Gastroesophageal sphincter (tissue), 4 donors: ENCODE measurements at places on chromosomes 2 and 18. TPM values are rescaled to one million over a fixed set of nuclear protein-coding genes. Genes with fewer than 3 reads are reported as not detected.
A peak's percentile ranks its signal among the peaks of the same experiment; 100 is the strongest.

Gene ARHGAP25
- 4.2 TPM for total RNA-seq

- peak; percentile 36 for ATAC-seq
Observed at GRCh38 chr2:62672601-62673000, 32.9 kb upstream of the EHBP1 start.

- peak; percentile 59 for ATAC-seq
Observed at GRCh38 chr2:26033270-26033817, 540 bp upstream of the RAB10 start.

DNA sequence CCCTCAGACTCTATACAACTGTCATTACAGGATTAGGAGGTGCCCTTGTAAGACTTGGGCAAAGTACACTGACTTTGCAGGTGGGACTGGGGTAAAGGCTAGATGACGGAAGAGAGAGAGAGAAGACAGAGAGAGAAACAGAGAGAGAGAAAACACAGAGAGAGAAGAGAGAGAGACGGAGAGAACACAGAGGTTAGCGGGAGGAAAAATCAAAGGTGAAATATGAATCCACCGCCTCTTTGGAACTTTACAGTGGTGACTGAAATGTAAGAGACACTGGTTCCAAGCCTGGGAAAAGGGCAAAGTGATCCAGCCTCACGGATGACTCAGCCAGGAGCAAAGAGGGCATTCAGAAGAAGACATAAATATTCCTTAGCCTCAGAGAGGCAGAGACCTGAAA is 25.1 kb upstream of the CAB39 start:
- ATAC-seq, result no peak

DNA sequence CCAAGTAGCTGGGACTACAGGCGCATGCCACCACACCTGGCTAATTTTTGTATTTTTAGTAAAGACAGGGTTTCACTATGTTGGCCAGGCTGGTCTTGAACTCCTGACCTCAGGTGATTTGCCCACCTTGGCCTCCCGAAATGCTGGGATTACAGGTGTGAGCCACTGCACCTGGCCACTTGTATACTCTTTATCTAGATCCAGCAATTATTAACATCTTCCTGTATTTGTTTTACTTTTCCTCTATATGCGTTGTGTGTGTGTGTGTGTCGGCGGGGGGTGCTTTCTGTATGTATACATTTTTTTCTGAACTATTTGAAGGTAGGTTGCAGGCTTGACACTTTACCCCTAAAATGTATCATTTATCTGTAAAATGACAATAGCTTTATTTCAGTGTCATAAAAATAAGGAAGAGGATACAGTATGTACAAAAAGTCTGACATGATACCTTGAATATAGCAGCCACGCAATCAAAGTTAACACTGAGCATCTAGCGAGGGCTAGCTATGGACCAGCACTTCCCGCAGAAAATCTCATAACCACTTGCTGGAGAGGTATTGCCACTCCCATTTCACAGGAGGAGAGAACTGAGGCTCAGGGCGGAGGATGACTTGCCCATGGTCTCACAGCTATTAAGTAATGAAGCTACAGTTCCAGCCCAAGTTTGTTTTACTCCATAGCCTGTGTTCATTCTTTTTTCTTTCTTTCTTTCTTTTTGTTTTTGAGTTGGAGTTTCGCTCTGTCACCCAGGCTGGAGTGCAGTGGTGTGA is 251.3 kb downstream of the MYCN start:
- ATAC-seq, result no peak

DNA sequence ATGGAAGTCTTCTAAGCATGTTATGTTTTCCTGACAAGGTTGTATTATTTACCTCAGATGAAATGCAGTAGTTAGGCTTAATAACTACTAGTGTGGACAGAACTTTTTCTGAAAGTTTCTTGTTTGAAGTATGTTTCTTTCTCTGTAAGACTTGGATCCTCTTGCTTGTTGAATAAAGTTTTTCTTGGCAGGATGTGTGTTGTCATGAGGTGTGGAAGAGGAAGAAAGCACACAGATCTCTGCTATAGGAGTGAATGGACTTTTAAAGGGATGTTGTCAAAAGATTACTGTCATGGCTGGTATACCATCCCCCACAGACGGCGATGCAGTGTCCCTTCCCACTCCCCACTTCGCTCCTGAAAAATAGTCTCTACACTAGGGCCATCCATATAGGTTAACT is 2.6 kb downstream of the CAB39 start:
- ATAC-seq, result no peak

- ATAC-seq, result no peak
Observed at GRCh38 chr2:178450524-178450773, 526 bp downstream of the PRKRA start.

DNA sequence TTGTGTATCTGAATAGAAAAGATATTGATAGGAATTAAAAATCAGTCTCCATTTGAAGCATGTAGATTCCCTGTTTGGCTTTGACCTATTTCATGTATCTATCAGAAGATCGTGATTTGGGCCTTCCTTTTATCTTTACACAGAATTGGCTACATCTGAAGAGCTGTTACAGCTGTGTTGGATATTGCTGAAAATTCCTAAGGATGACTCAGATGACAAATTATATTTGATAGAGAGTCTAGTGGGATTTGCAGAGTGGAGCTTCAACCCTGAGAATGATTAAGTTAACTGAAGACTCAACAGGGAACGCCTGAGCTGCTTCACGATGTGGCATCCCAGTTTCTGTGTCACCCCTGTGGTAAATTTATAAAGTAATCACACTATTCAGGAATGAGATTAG is 4.9 kb upstream of the COL3A1 start:
- peak; percentile 52 for ATAC-seq

DNA sequence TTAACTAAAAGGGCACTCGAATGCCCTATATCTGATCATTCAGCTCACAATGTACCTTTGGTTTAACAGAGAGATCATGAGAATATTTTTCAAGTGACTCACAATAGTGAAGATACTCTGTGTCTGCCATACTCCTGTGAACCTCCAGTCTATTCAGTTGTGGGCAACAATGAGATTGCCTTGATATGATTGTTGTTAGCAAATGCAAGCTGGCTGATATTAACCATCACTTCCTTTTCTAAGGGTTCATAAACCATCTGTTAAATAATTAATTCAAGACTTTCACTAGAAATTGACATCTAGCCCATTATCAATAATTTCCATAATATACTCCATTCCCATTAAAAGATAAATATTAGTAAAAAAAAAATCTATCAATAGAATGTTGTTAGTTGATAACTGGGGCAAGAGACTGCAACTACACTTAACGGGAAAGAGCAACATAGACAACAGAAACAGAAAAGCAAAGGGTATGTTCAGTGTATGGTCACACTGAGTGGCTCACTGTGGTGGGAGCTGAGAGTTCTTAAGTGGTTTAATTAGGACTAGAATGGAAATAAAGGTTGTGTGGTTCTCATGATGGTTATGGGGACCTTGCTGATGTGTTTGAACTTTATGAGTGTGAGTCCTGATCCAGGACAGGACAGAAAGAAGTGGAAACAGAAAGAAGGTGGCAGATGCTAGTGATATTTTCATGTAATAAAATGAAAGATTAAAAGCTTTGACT is 11.9 kb downstream of the IL18RAP start:
- no peak for ATAC-seq

DNA sequence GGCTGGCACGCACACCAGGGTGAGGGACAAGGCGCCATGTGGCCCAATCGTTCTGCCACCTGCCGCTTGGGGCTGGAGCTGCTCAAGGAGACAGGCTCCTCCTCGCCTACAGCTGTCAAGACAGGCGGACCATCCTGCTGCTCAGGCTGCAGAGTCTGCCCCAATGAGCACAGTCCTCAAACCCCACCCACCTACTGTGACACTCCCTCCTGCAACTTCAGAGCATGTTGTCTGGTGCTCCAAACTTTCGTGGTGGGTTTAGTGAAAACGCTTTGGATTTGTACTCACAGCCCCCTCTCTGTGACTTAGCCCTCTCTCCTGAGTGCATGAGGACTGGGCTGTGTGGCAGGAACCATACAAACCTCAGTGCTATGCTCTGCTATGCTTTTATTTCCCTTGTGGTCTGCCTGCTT is 23.2 kb upstream of the SLC35F6 start:
- no peak for ATAC-seq

GRCh38 chr2:105375001-105375561 is 23.8 kb downstream of the FHL2 start:
- peak; percentile 75 for ATAC-seq

GRCh38 chr2:89763581-89764485 is 1072.4 kb downstream of the RPIA start:
- no peak for ATAC-seq

DNA sequence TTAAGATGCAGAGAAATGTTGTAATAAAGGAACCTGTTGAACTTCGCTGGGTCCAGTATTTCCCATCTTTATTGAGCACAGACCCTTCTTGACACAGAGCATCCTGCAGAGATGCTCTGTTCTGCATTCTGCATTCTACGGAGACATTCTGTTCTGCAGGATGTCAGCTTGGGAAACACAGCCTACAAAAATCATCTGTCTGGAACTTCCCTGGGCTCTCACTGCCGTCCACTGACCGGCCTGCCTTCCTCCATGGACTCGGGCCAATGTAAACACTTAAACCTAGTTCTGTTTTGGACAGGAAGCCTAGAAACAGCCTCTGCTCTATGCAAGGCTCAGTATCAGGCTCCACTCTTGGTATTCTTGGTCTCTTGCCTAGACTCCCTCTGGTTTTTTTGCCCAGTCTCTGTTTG is 90.0 kb upstream of the PPP1CB start:
- peak; percentile 75 for ATAC-seq

DNA sequence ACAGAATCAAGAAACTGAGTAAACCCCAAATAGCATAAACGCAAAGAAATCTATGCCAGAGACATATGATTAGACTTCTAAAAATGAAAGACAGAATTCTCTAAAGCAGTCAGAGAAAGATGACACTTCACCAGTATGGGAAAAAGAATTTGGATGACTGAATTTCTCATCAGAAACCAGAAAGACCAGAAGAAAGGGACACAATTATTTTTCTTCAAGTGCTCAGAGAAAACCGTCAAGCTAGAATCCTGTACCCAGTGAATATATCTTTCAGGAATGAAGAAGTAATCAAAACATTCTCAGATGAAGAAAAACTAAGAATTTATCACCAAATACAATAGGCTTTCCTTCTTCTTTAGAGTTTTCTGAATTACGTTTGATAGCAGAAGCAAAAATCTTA is 14.2 kb upstream of the ESPNL start:
- no peak for ATAC-seq

GRCh38 chr2:238173692-238174091 is 14.9 kb downstream of the ERFE start:
- ATAC-seq, result no peak

- ATAC-seq, result no peak
Observed at GRCh38 chr2:19348692-19349091, 9.7 kb downstream of the OSR1 start.

Gene GPR75
- total RNA-seq, result 6.1 TPM

- no peak for ATAC-seq
Observed at GRCh38 chr2:151862700-151863099, 34.5 kb upstream of the ARL5A start.

GRCh38 chr2:141392517-141393213 is 738.2 kb downstream of the LRP1B start:
- ATAC-seq, result no peak

Gene APLF
- 12.0 TPM for total RNA-seq

DNA sequence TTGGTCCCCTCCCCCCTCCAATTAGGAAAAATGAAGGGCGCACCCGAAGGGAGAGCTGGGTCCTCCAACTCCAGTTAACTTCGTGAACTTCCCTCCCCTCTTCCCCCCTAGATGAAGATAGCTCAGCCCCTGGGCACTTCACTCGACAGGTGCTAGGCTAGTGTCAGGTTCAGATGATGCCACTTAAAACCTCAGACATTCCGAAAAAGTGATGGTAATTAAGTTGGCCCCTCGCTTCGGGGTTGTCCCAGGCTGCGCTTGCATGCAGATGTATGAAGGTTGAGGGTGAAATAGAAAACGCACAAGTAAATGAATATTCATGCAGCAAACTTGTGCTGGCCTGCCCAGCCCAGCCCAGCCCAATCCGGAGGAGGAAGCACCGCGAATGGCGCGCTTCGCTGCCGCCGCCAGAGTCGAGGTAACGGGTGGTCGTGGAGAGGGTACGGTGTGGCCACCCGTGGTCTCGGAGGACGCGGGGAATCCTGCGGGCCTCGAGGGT is 3.0 kb upstream of the GBX2 start:
- no peak for ATAC-seq

GRCh38 chr2:212423089-212423488 is 115.5 kb downstream of the ERBB4 start:
- no peak for ATAC-seq

DNA sequence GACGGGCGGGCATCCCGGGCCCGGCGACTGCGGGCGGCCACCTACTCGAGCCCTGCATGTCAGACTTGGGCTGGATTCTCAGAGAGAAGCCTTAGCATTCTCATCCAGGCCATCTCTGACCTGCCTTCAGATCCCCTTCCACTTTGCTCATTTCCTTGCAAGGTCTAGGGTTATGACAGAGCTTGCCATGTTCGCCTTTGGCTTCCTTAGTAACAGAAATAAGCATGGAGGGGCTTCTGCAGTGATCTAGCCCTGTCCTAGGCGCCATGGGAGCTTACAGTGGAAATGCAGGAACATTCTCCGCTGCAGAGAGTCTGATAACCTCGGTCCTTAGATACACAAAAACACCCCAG is 632 bp upstream of the ACVR1 start:
- no peak for ATAC-seq

DNA sequence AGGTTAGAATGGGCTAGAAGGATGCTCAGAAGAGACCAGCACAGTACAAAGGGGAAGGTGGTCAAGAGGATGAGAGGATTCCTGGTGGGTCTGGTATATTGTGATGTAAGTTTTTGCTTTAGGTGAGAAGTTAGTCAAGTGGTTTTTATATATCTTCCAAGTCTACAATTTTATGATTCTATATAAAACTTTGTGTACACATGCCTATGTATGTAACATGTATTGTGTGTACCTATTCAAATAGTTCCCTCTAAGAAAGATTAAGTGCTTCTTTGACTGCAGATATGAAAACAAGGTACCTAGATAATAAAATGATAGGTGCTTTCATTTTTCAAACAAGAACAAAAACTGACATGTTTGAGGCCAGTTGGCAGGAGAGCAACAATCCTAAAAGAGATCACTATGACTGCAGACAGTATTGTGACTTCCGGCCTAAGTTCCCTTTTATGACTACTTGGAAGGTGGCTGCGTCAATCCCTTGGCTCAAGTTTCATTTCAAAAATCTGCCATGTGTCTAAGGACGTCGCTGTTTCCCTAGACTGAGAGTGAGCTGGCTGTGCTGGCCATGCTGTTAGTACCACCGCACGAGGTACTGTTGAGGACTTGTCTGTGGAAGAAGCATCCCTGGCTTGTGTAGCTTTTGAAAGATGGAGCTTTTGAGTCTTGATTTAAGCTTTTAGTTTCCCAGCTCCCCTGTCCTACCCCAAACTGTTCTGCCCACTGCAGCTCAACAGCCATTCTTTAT is 123.1 kb downstream of the PRPF40A start:
- peak; percentile 69 for ATAC-seq

- ATAC-seq, result no peak
Observed at GRCh38 chr18:63229971-63230370, 89.6 kb downstream of the BCL2 start.

DNA sequence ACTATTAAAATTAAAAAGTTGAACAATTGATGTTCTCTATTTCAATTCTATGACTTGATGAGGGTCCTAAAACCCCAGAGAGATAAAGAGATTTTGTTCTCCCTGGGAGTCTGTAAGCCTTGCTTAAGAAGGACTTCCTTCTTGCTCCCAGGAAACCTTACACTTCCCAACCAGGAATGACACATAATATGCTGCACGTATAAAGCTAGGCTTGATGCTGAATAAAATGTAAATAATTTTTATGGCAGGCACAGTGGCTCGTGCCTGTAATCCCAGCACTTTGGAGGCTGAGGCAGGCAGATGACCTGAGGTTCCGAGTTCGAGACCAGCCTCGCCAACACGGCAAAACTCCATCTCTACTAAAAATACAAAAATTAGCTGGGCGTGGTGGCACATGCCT is 27.8 kb downstream of the SPIRE1 start:
- ATAC-seq, result no peak
